ENCODE measurements at places on chromosomes 6 and 20.

GRCh38 chr6:52548353-52548713 lies 28.5 kb downstream of the TRAM2 start:
- no peaks in the 10 kb centered on the region for H3K36me3 ChIP-seq
- H3K4me3 ChIP-seq = no peak overlapping the region
- H3K4me1 ChIP-seq = peaks cover 77% of the 10 kb centered on the region
- no peaks in the 10 kb centered on the region for H3K27me3 ChIP-seq

- H3K36me3 ChIP-seq = peaks cover 12% of the 10 kb centered on the region
- peak overlapping the region; percentile 93 for H3K27ac ChIP-seq
- peak overlapping the region; percentile 62 for H3K4me3 ChIP-seq
- H3K4me1 ChIP-seq = peaks cover 20% of the 10 kb centered on the region
- peaks cover 4% of the 10 kb centered on the region for H3K27me3 ChIP-seq
These were observed 481 bp downstream of the ZNF133 start for GRCh38 chr20:18288749-18289267.

GRCh38 chr20:47332381-47333206 lies 23.9 kb downstream of the ZMYND8 start:
- no peaks in the 10 kb centered on the region for H3K36me3 ChIP-seq
- no peak for DNase-seq
- peaks cover 89% of the 10 kb centered on the region for H3K4me1 ChIP-seq
- H3K4me3 ChIP-seq = no peak overlapping the region
- H3K27ac ChIP-seq = peak overlapping the region; percentile 94
- no peaks in the 10 kb centered on the region for H3K27me3 ChIP-seq

- DNase-seq = no peak
- H3K4me1 ChIP-seq = peaks cover 3% of the 10 kb centered on the region
- H3K4me3 ChIP-seq = no peak overlapping the region
- H3K36me3 ChIP-seq = no peaks in the 10 kb centered on the region
- H3K27me3 ChIP-seq = no peaks in the 10 kb centered on the region
These were observed 170.6 kb downstream of the CARMIL1 start for GRCh38 chr6:25449774-25450173.

DNA sequence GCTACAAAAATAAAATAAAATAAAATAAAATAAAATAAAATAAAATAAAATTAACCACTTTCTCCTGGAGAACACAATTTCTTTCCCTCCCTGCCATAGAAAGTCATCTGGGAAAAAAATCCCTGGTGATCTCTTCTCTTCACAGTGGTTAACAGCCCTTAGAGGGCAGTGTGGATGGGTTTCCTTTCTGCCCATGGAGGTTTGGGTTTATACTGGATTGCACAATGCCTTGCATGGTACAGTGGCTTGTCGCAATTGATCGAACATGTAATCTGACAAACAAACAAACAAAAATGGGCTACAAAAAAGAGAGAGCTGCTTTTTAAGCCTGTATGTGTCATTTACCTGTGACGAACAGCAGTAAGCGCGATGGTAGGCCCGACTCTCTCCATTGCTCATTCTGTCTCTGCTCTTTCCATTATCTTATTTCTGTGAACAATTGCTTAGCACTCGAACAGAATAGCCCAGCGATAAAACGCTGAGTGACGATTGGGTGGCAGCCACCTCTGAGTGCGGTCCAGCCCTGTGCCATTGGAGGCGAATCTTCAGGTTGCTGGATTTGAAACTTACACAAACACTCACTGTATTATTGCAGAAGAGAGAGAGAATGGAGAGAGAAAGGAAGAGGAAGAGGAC lies 166.1 kb downstream of the CD83 start:
- no peak overlapping the region for H3K27ac ChIP-seq
- H3K36me3 ChIP-seq = no peaks in the 10 kb centered on the region
- H3K4me1 ChIP-seq = peaks cover 7% of the 10 kb centered on the region
- no peak for DNase-seq
- no peaks in the 10 kb centered on the region for H3K27me3 ChIP-seq

DNA sequence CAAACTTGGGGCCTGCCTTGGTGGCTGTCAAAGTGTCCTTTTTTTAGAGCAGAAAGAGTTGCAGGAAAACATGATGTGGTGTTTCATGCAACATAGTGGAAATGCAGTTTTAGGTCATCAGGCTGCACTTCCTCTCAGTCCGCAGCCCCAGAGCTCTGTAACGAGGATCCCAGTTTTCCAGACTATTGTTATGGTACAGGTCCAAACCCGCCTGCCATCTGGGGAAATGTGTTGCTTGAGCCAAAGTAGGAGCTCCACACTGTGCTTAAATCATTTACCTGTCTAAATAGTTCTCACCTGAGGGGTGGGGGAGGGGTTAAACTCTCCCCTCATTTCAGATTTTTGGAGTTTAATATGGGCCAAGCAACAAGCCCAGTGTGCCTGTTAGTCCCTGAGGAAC lies 59.8 kb downstream of the GOPC start:
- DNase-seq = no peak
- H3K27ac ChIP-seq = no peak overlapping the region
- H3K27me3 ChIP-seq = no peaks in the 10 kb centered on the region
- no peaks in the 10 kb centered on the region for H3K4me1 ChIP-seq
- H3K36me3 ChIP-seq = peaks cover 26% of the 10 kb centered on the region
- H3K4me3 ChIP-seq = no peak overlapping the region

DNA sequence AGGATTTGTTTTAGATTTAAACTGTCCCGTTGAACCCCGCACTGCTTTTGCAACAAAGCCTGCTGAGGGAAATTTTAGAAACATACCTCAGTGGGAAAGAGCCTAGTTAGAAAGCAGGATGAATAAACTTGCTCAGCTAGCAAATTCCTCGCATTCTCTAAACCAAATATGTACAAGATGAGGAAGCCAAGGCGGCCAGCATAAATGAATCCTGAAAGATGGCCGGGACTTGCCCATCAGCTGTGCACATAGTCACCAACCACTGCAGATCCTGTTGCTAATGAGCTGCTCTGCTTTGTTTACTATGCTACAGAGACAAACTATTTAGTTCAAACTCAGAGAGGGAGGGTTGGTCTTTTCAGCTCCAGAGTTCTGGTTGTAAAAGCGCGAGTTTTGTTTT lies 49.0 kb downstream of the TMEM170B start:
- no peak overlapping the region for H3K27ac ChIP-seq
- no peak for DNase-seq
- H3K27me3 ChIP-seq = no peaks in the 10 kb centered on the region
- H3K4me3 ChIP-seq = no peak overlapping the region

Measured in suprapubic skin (tissue), 4 donors.